ENCODE measurements at places on chromosomes 5 and 9.

GRCh38 chr5:180085837-180086236 lies 14.3 kb upstream of the RNF130 start:
- no peak for DNase-seq

DNA sequence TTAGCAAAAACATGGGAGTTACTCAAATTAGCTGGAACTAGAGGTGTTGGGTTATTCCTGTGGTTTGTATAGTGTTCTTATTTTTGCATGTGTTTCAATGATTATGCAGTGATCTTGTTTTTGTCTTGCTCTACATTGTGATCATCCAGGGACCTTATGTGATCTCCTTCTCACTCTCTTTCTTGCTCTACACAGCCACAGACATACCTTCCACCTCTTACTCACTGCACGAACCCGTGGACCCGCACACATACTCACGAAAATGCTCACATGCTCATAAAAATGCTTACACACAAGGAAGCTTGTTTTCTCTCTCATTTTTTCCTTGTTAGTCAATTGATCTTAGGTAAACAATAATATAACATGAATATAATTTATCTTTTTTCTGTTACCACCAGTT lies 187.1 kb downstream of the KDM4C start:
- DNase-seq = no peak

DNA sequence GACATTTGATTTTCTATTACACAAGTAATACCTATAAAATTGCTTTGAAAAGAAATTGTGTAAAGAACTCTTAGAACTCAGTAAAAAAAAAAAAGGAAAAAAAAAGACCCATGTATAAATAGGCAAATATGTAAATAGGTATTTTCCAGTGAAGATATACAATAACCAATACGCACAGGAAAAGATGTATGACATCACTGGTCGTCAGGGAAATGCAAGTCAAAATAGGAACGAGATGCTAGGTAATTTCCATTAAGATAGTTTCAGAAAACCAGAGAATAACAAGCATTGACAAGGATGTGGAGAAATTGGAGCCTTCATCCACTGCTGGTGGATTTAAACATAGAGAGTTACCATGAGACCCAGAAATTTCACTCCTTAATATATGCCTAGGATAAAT lies 708.8 kb downstream of the MTRR start:
- peak; percentile 27 for DNase-seq

GRCh38 chr5:69084195-69084594 lies 9.6 kb upstream of the SLC30A5 start:
- no peak for DNase-seq

- no peak for DNase-seq
Observed at GRCh38 chr9:96779089-96779488, 1.2 kb upstream of the ZNF510 start.

- no peak for DNase-seq
Observed at GRCh38 chr5:115947260-115947659, 15.0 kb upstream of the LVRN start.

DNA sequence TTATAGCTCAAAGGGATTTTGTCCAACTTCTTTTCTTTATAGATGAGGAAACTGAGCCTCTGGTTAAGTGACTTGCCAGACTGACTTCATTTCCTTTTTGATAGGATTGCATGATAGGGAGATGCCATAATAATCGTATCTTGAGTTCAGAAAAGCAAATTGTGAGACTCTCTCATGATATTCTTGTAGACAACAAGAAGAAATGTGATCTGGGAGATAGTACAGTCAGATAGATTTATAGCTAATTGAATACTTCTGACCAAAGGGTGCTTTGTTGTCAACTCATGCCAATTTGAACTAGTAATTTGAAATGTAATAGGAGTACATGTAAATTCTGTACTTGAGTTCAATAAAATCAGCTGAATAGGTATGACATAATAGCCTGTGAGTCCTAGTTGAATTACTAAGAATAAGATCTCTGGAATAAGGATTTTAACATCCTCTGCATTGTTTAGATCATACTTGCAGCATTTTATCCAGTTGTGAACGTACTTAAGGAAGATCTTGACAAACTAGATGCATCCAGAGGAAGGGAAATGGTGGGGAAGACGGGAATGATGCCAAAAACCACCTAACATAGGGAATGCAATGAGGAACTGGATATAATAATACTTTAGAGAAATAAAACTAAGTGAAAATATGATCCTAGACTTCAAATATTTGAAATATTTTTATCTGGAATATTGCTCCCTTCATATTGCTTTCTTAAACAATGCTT lies 25.5 kb downstream of the CWC27 start:
- no peak for DNase-seq

DNA sequence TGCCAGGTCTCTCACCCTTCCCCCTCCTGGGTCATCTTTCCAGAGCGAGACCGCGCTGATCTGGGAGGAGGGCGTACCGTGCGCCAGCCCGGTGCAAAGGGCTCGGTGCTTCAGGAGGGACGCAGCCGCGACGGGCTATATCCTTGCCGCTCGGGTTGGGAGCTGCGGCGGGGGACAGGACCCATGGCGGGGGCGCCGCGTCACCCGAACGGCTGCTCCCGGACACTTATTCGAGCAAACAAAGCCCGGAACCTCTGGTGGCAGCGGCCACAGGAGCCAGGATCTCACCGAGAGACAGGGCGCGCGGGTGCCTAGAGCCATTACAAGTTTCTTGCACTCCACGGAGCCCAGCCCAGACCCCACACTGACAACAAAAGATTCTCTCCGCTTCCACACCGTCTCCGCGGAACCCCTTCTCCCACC lies 1.3 kb downstream of the SEMA6A start:
- DNase-seq = no peak

- no peak for DNase-seq
Observed at GRCh38 chr9:76932265-76932664, 26.4 kb upstream of the PRUNE2 start.

- no peak for DNase-seq
Observed at GRCh38 chr5:168826246-168826725, 247.1 kb upstream of the PANK3 start.

DNA sequence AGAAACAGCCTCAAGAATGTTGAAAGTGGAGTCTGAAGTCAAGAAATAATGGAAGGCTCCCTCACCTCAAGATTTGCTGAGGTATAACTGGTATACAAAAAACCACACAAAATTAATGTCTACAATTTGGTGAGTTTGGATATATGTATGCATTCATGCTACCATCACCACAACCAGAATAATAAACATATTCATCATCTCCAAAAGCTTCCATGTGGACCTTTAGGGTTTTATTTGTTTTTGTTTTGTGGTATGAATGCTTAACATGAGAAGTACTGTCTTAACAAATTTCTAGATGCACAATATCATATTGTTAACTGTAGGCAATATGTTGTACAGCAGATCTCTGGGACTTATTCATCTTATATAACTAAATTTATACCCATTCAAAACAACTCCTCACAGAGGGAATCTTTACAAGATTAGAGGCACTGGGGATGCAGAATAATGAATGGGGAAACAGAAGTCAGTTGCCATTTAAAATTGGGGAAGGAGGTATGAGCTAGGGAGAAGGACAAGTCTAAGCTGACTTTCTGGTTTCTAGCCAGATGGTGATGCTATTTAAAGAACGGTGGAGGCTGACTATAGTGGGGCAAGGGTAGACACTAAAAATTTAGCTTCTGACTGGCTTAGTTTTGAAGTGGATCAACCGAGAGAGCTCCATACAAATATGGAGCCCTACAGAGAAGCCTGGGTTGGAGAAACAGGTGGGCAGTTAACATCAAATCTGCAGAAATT lies 213.9 kb downstream of the BNC2 start:
- no peak for DNase-seq

Data from SW 1271 (cell line).